ENCODE measurements at places on chromosomes 12 and 14.

DNA sequence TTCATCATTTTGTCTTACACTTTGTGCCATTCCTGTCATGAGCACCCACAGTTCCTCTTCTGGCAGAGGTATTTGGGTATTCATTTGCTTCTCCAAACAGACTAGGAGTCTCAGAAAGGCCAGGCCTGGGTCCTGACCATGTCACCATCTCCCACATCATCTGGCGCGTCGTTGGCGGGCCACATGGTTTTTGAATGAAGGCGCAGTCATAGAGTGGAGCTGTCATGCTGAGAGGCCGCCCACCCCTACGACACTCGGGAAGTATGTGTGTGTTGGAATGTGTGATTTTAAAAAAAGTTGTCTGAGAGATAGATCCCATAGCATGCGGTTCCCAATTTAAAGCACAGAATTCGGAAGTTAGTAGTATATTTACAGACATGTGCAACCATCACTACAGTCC is 15.6 kb upstream of the TTC7B start:
- no peak for DNase-seq

- DNase-seq, result peak; percentile 18
Observed at GRCh38 chr12:16198884-16199283, 78.6 kb downstream of the SLC15A5 start.

DNA sequence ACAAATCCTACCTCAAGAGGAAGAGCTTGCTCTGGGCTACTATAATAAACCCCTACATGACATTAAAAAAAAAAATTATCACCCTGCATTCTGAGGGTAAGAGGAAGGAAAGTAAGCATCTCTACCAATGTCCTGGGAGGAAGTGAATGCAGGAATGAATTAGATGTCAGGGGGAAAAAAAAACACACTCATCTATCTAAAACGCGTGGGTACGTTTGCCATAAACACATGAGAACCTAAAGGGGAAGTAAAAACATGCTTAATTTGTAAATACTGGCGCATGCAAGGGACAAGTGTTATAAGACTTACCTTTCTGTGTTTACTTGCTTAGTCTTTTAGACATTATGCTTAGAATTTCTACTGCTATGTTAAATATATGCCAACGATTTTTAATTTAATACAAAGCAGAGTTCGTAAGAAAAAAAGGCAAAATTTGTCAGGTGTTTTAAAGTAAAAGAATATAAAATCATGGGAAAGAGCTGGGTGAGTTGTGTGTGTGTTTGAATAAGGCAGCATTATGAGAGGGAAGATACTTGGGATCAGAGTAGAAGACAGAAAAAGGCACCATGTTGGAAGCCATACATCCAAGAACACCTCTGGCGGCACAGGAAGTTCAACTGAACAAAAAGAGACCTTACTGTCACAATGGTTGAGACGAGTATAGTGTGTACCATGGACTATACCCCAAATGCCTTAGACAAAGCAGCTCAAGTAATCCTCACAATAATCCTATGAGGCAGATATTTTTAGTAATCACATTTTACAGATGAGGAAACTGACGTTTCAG is 1.5 kb downstream of the TMED8 start:
- DNase-seq, result no peak

- DNase-seq, result no peak
Observed at GRCh38 chr12:67661311-67662021, 12.9 kb downstream of the DYRK2 start.

DNA sequence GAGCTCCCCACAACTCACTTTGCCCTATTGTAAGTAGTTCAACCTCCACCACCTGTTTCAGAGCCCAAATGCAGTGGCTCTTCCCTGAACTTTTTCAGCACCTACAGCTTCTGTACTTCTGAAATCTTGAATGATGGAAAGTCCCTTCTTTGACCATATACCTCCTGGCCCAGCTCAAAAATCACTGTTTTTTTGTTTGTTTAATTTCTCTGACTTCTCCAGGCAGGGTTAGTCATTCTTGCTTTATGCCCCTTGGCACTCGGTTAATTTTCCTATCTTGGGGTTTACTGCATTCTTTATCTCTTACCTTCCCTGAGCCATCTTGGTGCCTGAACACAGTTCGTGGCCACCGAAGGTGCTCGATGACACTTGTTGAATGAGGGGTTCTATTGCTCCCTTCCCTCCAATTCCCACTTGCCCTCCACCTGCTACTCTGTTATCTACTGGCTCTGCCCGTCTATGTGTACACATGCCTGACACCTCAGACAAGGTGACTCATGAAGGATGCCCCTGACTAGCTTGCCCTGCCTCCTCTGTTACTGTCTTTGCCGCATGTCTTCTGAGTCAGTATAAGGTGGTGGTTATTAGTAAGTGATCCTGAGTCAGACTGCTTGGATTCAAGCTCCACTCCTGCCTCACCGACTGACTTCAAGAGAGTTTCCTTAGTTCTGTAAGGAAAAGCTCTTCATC is 4.4 kb downstream of the AMHR2 start:
- peak; percentile 15 for DNase-seq

GRCh38 chr14:104114421-104115130 is 23.8 kb upstream of the KIF26A start:
- DNase-seq, result no peak

DNA sequence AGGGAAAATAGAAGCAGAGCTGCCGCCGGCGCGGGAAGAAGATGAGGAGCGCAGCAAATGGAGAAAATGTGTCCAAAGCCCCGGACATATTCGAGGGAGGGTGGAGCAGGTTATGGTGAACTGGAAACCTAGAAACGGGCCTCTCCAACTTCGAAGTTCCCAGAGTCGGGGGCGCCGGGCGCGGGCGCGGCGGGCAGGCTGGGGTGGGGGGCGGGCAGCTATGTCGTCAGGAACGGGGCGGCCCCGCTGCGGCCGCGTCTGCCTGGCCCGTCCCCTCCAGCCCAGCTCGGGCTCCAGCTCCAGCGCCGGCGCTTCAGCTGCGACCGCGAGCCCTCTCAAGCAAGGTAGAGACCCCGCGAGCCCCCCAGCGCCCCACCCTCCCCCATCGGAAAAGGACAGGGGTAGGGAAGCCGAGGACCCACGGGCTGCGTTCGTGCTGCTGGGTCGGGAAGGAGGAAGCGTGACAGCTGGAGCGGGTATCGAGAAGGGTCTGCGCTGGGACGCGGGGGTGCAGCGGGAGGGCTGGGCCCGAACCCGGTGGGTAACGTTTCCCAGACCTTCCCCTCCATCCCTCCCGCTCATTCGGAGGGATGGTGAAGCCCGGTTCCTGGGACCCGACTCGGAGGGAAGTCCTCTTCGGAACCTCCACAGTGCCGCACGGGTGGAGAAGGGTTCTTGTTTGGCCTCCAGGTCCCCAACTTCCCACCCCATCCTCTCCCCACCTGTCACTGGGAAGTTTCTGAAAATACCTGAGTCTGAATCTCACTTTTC is 1.0 kb downstream of the DGKA start:
- peak; percentile 69 for DNase-seq

GRCh38 chr14:99751539-99752485 is 41.4 kb upstream of the EML1 start:
- no peak for DNase-seq

- DNase-seq, result no peak
Observed at GRCh38 chr12:109247831-109248654, 61.0 kb downstream of the FOXN4 start.

GRCh38 chr12:16189849-16190248 is 87.6 kb downstream of the SLC15A5 start:
- no peak for DNase-seq

DNA sequence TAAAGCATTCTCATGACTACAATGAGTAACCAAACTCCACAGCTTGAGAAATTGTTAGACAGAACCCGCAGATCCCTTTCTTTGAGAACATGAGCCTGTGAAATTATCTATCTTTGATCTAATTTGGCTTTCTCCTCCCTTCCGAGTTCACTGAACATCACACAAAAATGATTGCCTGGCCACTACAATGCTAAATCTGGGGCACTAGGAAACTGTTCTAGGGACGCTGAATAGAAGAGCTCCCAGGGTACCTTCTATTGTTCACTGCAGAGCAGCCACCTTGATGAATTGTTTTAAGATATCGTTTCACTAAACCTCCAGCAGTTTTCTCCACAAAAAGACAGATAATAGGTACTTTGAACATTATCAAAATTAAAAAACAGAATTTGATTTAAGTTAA is 47.5 kb downstream of the SINHCAF start:
- DNase-seq, result no peak

GRCh38 chr14:20662968-20663732 is 21.2 kb upstream of the RNASE4 start:
- DNase-seq, result peak; percentile 56

- peak; percentile 27 for DNase-seq
Observed at GRCh38 chr14:69612783-69613130, 1.4 kb downstream of the SUSD6 start.

DNA sequence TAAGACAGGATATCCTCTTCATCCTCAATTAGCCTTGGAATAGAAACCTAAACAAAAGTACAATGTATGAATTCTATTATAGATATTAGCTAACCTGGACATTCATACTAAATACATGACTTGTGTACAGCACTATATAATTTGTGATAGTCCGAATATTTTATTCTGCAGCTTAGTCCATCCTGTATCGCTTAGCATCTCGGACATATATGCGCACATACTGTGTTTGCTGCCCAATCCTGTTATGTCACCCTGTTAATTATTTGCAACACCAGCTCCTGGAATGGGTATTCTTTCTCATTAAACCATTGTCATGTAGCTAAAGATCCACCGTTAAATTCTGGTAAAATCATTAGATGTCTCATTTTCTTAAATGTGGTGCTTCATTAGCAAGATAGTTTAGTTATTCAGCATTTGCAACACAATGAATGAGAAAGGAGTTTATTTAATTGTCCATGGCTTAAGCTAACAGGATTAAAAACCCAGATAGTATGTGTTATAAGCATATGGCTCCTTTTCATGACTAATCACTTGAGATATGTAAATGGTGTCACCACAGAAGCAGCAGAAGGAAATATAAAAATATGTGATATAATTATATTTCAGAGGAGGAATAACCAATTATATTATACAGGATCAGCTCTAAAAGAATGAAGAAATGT is 156.0 kb upstream of the ARHGAP5 start:
- DNase-seq, result no peak

Measured in K562 (cell line).